ENCODE measurements at places on chromosomes 16 and 17.

DNA sequence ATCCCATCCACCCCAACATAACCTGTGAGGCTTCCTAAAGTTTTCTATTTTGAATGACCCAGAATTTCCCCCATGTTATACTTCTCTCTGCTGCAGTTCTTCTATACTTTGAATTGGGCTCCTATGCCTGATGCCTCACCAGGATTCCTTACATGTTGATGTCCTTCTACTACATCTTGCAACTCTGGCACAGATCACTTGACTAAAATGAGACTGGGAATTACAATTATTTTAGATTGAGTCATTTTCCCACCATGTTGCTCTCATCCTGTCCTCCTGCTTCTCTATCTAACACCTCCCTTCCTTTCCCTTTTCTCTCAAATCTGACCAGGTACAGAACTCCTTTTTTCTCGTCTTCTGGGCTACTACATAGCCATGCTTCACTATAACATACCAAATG is 314.0 kb upstream of the KCNJ16 start:
- no peak for DNase-seq

- DNase-seq, result no peak
Observed at GRCh38 chr16:19722269-19722952, 4.3 kb downstream of the IQCK start.

DNA sequence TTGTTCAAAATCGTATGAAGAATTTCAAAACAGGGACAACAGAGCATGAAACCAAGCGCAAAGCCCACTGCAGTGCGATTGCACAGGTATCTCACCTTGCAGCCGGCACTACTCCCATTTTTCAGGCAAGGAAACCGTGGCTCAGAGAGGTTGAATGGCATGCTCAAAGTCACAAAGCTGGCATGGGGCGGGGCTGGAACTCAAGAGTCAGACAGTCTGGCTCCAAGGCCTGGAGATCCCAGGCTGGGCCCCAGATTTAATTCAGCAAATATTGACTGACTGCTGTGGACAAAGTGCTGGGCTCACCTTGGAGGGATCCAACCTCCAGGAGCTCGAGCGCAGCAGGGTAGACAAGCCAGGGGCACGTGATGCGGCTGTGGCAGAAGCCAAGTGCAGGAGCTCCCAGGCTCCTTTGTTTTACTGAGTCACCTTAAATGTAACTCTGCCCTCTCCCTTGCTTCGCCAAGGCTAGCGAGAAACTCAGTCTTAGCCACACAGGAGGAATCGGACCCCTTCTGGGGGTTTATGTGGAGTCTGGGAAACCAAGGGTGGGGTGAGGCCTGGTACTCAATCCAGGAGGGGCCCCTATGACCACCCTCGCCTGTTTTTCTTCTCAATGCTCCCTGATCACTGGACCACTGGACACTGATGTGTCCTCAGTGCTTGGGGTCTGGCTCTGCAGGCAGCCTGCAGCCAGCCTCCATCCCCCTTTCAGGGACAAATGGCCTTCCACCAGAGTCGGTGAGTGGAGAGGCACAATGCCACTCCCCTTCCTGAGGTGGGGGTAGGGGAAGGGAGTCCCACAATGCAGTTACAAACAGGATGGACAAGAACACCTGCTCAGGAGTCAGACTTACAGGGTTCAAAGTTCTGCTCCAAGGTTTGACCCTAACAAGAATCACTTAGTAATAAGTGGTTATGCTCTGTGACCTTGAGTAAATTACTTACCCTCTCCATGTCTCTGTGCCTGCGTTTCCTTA is 3.9 kb upstream of the SPATA20 start:
- no peak for DNase-seq

- no peak for DNase-seq
Observed at GRCh38 chr16:80738521-80738920, 65.9 kb downstream of the CDYL2 start.

DNA sequence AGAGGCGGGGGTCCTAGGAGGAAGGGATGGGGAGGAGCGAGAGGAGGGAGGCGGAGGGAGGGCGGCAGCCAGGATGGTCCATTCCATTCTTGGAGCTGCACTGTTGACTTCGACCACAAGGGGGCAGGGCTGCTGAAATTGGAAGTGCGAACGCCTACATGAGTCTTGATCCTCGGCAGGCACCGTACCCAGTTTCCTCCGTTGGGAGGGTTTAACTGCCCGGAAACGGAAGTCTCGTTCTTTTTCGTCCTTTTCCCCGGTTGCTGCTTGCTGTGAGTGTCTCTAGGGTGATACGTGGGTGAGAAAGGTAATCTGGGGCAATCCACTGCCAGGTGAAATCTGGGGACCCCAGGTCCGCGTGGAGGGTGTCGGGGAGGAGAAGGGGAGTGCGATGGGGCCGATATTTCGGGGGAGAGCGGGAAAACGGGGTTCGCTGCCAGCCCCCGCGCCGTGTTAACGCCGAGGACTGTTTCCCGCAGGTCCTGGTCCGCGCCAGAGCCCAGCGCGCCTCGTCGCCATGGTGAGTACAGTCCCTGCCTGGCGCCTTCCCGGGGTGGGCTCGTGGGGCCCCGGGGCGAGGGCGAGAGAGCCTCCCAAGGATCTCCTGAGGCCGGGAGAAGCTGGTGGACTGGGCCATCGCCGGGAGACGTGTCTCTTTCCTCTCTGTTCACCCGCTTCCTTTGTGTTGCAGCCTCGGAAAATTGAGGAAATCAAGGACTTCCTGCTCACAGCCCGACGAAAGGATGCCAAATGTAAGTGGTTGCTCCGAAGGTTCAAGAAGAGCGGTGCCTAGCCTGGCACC is at the start of gene RPL38:
Gene RPL38 (plus strand): TSS at position 240 of the 802 bp plus-strand sequence. CDS start 278 bp downstream, at position 518.
- DNase-seq, result peak; percentile 97

DNA sequence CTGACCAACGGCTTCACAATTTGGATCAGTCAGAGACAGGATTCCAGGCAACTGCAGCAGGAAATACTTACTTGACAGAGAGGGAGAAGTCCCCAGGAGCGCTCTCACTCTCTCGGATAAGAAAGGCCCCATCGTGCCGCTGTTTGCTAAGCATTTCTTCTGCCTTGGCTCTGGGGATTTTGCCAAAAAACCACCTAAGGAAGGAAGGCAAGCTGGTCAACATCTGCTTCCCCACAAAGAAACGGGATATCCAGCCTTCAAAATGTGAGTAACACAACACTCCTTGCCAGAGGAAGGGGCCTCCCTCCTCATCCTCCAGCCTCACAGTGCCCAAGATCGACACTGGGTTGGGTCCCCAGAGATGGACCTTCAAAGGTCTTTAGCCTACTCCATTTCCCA is 36.6 kb upstream of the SLC25A19 start:
- DNase-seq, result no peak

- no peak for DNase-seq
Observed at GRCh38 chr16:67782567-67783352, 23.6 kb downstream of the RANBP10 start.

DNA sequence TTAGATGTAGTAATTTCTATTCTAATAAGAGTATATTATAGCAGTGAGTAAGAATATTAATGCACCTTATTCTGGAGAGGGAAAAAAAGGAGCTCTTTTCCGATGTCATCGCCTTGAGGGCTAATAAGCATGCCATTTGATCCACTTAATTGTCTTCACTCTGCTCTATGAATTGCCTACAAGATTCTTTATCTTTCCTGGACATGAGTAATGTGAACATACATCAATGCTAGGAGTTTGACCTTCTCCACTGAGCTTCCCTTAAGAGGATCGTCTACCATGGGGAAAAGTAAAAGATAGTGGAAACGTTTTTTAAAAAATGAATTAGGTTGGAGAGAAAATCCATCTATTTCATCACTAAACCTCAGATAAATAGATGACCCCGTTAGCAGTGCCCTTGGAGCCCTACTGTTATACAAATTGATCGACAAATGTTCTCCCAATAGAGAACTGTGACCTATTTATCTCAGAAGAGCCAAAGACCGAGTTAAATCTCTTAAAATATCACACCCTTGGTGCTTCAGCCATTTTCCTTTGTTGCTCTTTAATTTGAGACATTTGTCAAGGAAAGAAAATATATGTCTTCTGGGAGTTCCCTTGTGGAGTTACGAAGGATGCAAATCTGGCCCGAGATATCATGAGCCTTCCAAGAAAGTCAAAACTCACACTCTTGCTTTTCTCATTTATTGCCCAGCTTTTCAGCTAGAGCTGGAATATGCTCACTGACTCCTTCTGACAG is 898.5 kb downstream of the KCNJ2 start:
- no peak for DNase-seq

DNA sequence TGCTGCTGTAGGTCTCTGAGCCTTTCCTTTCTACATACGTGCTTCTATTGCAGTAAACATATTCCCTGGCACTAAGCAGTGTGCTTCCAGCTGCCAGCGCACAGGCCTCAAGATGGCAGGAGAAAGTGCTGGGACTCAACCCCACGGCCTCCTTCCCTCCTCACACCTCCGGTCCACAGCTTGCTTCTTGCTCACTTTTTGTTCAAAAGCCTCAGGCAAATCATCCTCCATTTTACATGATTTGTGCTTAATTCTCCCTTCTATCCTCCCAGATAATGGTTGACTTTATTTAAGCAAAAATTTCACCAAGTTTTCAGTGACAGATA is 5.4 kb downstream of the CDK5R1 start:
- no peak for DNase-seq

- no peak for DNase-seq
Observed at GRCh38 chr16:65119435-65119834, 2.4 kb downstream of the CDH11 start.

DNA sequence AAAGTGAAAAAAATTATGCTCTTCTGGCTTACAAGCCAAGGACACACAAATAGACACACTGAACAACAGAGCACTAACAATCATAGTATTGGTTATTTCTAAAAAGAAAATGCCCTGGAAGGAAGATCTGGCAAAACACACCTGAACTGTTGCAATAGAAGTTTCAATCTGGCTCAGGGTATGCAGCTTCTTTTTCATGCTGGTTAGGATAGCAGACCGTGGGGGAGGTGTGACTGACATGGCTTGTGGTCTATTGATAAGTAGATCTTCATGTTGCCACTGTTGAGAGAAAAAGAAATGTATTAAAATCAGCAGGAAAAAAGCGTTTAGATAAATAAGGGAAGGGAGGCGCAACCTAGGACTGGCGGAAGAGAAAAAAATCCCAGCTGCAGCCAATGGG is 26.5 kb upstream of the ARL6IP1 start:
- no peak for DNase-seq

GRCh38 chr16:48384520-48385252 is 527 bp downstream of the SIAH1 start:
- peak; percentile 74 for DNase-seq

DNA sequence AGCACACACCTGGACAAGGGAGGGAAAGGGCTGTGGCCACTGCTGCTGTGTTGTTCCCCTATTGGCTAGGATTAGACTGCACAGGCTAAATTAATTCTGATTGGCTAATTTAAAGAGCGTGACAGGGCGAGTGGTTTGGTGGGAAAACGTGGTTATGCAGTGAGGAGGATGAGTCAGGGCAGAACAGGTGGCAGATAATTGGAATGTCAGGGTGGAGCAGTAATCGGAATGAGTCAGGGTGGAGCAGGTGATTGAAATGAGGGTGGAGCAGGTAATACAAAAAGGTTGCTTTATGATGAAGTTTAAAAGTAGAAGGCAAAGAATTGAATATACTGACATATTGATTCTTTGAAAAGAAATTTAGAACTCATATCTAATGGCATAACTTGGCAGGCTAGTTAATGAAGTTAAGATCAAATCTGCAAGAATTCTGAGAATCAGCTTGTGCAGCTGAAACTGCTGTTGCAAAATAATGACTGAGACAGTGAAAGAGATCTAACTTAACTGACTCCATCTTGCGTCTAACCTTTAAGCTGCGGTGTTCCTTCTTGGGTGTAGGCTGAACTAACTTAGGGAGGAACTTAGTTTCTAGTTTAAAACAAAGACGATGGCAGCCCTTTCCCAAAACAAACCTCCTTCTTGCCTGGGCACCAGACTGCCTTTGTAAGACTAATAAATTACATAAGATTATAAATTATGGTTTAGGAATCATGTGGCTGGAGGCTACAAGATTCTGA is 174.3 kb downstream of the UTP18 start:
- no peak for DNase-seq

GRCh38 chr16:71429581-71429980 is 12.3 kb downstream of the TLE7 start:
- DNase-seq, result no peak

GRCh38 chr16:12538667-12539091 is 265.0 kb downstream of the CPPED1 start:
- DNase-seq, result no peak

- no peak for DNase-seq
Observed at GRCh38 chr17:69232650-69233049, 4.0 kb upstream of the ABCA10 start.

DNA sequence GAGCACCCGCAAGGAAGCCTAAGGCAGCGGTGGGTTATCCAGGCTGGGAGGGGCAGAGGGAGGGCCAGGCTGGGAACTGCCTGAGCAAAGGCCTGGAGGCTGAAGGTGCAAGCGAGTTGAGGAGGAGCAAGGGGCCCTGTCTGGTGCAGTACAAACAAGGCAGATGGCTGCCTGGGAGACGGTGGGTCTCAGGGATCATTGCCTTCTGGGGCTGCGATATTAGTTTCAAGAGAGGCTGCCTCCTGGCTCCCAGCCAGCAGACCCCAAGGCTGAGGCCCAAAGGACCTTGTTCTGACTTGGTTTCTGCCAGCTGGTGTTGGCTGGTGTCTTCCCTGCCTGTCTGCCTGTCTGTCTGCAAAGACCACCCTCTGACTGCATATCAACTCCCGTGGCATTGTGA is 154.0 kb downstream of the IRF8 start:
- DNase-seq, result no peak

- no peak for DNase-seq
Observed at GRCh38 chr17:54937018-54937417, 31.4 kb downstream of the COX11 start.

- DNase-seq, result no peak
Observed at GRCh38 chr16:84324434-84325262, 30.0 kb downstream of the WFDC1 start.

DNA sequence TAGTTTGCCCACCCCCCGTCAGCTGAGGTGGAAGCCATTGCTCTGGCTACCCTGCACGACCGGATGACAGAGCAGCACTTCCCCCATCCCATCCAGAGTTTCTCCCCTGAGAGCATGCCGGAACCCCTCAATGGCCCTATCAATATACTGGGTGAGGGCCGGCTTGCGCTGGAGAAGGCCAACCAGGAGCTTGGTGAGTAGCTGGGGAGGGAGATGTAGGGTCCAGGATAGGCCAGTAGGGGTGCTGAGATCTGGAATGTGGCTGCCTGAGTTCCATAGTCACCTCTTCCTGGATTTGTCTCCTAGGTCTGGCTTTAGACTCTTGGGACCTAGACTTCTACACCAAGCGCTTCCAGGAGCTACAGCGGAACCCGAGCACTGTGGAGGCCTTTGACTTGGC is 6.4 kb downstream of the PFAS start:
- no peak for DNase-seq

- no peak for DNase-seq
Observed at GRCh38 chr17:55642741-55643140, 79.9 kb downstream of the TMEM100 start.

DNA sequence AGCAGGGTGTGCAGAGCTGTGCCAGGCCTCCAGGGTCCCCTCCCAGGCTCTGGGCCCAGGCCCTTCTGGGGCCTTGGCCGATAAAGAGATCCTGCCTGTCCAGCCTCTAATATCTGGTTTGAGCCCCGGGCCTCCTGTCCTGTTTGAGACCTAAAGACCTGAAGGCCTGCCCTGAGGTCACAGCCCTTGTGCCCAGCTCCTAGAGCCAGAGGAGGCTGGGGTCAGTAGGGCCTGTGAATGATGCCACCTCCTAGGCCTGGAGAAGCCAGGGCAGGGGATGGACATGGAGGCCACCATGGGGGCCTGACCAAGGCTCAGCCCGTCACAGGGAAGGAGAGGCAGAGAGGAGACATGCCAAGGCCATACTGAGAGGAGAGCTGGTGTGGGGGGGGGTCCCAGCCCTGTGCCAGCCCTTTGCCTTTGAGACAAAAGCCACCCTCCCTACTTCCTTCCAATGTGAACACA is 7.4 kb downstream of the KCNH6 start:
- no peak for DNase-seq

GRCh38 chr17:6402258-6402657 is 32.7 kb downstream of the AIPL1 start:
- no peak for DNase-seq

Data from endothelial cell (in vitro differentiated cells).